ENCODE measurements at places on chromosomes 7 and 10.
A peak's percentile ranks its signal among the peaks of the same experiment; 100 is the strongest.

GRCh38 chr7:133478591-133479135 lies 225.8 kb downstream of the EXOC4 start:
- peak; percentile 80 for DNase-seq

DNA sequence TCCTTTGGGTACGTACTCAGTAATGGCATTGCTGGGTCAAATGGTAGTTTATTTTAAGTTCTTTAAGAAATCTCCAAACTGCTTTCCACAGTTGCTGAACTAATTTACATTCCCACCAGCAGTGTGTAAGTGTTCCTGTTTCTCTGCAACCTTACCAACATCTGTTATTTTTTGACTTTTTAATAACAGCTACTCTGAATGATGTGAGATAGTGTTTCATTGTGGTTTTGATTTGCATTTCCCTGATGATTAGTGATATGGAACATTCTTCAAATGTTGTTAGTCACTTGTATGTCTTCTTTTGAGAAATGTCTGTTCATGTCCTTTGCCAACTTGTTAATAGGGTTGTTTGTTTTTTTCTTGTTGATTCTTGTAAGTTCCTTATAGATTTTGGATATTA lies 558.9 kb downstream of the SH2D4B start:
- DNase-seq, result no peak

DNA sequence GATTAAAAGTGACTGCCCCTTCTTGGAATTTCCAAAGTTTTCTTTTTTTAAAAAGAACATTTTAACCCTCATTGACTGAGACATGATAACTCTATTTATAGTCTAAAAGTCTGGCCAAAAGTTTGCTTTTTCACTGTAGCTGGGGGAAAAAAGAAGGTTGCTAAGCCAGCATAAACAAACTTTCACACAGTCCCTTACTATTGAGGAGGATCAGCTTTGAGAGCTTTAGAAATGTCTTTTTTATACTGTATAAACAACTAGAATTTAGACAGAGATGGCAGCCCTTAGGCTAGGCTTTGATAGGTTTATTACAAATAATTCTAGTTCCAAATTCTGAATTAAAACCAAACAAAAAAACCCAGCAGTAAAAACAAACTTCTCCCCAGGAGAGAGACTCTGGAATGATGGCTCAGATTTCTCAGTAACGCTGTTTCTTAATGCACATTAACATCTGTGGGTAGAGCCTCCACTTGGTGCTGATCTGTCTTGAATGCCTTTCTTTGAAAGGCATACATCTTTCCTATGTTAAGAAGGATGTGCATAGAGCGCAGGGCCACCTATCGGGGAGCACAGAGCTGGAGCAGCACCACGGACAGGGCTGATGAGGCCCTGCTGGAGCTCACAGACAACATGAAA lies 100.9 kb upstream of the PDLIM1 start:
- no peak for DNase-seq

DNA sequence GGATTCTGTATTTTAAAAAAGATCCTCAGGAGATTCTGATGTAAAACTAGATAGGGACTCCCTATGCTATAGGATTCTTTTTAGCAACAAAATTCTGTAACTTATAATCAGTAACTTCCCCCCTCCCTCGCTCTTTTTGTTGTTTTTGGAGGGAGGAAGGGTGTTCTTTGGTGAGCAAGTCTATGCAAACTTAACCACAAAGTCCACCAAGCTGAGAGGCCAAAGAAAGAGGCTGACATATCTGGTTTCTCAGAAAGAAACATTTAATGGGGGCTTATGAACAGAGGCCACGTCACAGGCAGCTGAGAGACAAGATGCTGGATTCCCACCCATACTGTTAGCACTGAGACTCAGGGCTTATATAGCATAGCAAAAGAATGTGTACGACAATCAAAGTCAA lies 14.3 kb upstream of the ABCB5 start:
- no peak for DNase-seq
